Stimulated activated CD8-positive, alpha-beta memory T cell treated with anti-CD3 and anti-CD28 coated beads, Interleukin-15, amount 100 ng/mL, for 4 hours (primary cell): ENCODE measurements at places on chromosomes 13 and 19.

DNA sequence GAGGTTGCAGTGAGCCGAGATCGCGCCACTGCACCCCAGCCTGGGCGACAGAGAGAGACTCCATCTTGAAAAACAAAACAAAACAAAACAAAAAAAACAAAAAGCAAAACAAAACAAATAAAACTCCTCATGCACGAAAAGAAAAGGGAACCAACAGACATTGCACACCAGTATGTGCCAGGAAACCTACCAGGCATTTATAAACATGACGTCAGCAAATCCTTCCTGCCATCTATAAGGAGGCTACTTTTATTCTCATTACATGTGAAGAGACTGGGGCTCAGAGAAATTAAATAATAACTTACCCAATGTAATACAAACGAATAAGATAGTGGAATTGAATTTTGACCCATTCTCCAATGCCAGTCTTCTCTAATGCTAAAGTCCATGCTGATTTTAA lies 197.2 kb downstream of the NUFIP1 start:
- no peak for DNase-seq

GRCh38 chr13:44622261-44622660 lies 46.1 kb upstream of the TSC22D1 start:
- DNase-seq: no peak

GRCh38 chr13:53150568-53150967 lies 122.0 kb downstream of the OLFM4 start:
- no peak for DNase-seq

DNA sequence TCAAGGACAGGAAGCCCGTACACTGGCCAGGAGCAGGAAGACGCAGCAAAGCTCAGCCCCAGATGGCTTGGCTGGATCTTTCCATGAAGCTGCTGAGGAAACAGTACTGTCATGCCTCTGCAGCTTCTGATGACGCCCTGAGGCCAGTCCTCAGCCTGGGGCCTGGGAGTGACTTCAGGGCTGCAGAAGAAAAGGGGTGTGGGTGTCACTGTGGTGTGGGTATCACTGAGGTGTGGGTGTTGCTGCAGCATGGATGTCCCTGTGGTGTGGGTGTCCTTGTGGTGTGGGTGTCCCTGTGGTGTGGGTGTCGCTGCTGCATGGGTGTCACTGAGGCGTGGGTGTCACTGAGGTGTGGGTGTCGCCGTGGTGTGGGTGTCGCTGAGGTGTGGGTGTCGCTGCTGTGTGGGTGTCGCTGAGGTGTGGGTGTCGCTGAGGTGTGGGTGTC lies 12.0 kb upstream of the GAS6 start:
- no peak for DNase-seq

DNA sequence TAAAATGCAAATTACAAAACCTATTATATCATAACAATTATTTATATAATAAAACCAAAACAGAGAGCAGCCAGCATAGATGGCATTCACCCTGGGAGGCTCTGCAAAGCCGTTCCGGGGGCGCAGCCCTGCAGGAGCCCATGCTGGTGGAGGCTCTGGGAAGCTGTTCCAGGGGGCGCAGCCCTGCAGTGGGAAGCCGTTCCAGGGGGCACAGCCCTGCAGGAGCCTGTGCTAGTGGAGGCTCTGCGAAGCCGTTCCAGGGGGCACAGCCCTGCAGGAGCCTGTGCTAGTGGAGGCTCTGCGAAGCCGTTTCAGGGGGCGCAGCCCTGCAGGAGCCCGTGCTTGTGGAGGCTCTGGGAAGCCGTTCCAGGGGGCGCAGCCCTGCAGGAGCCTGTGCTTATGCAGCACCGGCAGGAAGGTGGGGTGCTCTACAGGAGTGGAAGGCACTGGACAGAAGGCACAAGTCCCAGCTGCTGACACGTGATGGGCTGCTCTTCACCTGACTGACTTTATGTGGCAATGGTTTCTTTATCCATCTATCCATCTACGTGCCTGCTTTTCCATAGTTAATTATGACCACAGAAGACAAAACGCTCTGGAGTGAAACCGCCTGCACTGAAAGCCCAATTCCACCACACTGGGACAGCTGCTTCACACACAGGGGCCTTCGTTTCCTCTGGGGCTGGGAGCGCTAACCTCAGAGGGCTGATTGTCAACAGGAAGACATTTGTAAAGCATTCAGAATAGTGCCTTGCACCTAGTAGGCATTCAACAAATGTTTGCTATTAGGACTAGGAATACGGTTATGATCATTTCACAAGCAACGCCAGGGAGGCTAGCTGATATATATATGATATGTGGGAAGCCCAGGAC lies 23.7 kb downstream of the PCID2 start:
- no peak for DNase-seq

- DNase-seq: no peak
Measured at GRCh38 chr13:41548031-41548430, 90.7 kb downstream of the RGCC start.
